Lung (tissue), 17 donors: ENCODE measurements at places on chromosomes 2 and 18. TPM values are rescaled to one million over a fixed set of nuclear protein-coding genes. Genes with fewer than 3 reads are reported as not detected.

GRCh38 chr18:31646332-31647126 lies 37.9 kb downstream of the B4GALT6 start:
- peaks cover 37% of the 10 kb centered on the region for H3K4me1 ChIP-seq
- peak; percentile 62 for DNase-seq
- H3K27ac ChIP-seq = no peak overlapping the region

GRCh38 chr18:50461251-50461650 lies 86.4 kb downstream of the SKA1 start:
- no peaks in the 10 kb centered on the region for H3K27me3 ChIP-seq
- no peak overlapping the region for H3K4me3 ChIP-seq
- H3K4me1 ChIP-seq = no peaks in the 10 kb centered on the region
- no peaks in the 10 kb centered on the region for H3K36me3 ChIP-seq

- DNase-seq = no peak
- H3K4me1 ChIP-seq = peaks cover 9% of the 10 kb centered on the region
- no peak overlapping the region for H3K4me3 ChIP-seq
- H3K36me3 ChIP-seq = no peaks in the 10 kb centered on the region
Observed at GRCh38 chr18:73684647-73685046, 463.0 kb downstream of the FBXO15 start.

DNA sequence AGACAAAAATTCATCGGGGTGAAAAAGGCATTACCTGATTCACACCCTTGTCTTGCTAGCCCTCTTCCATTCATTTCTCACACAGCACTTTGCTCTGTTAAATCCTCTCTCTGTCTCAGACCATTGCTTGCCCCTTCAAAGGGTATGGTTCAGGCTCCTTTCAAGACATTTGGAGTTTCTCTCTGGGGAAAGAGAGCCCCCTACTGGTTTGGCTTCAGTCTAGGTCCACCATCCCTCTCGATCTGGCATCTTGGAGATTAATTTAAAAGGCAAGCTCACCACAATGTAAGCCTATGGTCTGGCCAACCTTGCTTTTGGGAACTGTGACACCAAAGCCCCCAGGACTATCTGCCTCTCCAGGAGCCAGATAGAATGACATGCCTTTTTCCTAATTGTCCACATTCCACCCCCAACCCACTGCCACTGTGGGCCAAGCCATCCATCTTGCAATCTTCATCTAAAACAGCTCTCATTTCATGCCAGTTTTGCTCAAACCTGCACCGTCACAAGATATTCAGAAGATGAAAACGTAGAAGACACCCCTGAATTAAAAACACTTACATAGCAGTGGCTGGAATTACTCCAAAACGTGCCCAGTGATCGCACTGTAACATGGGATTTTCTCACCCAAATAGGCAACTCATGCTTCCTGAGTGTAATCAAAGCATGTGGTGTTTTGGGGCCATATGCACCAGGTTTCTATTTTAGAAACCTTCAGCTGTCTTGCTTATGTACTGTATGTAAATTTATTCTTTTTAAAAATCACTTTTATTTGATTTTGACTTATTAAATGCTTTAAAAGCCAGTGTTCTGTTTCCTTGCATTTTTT lies 93.9 kb downstream of the FARSB start:
- H3K4me1 ChIP-seq = no peaks in the 10 kb centered on the region
- no peak overlapping the region for H3K27ac ChIP-seq
- peak; percentile 88 for DNase-seq
- H3K27me3 ChIP-seq = no peaks in the 10 kb centered on the region
- H3K4me3 ChIP-seq = no peak overlapping the region
- H3K36me3 ChIP-seq = no peaks in the 10 kb centered on the region

- H3K36me3 ChIP-seq = peaks cover 16% of the 10 kb centered on the region
- no peak overlapping the region for H3K4me3 ChIP-seq
- peaks cover 75% of the 10 kb centered on the region for H3K4me1 ChIP-seq
- H3K27ac ChIP-seq = peak overlapping the region; percentile 95
Observed at GRCh38 chr2:27072920-27073319, 1.5 kb upstream of the OST4 start.

DNA sequence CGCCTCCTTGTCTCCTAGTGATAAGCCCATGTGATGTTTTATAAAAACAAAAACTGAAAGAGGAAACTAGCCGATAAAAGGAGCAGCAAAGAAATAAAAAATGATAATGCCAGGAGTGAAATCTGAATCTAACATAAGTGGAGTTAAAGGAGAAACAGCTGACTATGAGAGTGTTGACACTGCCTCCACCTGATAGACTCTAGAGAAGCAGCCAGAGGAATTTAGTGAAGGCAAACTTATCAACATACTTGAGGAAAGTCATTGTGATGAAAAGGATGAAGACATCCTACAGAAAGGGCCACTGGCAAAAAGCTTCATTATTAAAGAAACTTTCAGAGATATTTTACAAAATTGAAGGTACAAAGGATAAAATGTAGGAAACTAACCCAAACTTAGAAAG lies 1.9 kb downstream of the M1AP start:
- no peaks in the 10 kb centered on the region for H3K36me3 ChIP-seq
- H3K27ac ChIP-seq = no peak overlapping the region
- DNase-seq = peak; percentile 21
- no peak overlapping the region for H3K4me3 ChIP-seq

DNA sequence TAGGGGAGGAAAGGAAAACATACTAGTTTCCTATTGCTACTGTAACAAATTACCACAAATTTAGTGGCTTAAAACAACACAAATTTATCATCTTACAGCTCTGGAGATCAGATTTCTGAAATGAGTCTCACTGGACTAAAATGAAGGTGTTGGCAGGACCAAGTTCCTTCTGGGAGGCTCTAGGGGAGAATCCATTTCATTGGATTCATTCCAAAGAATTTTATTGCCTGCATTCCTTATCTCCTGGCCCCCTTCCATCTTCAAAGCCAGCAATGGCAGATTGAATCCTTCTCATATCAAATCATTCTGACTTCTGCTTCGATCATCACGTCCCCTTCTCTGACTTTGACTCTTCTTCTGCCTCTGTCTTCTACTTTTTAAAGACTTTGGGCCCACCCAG lies 250.9 kb downstream of the IRS1 start:
- no peaks in the 10 kb centered on the region for H3K27me3 ChIP-seq
- no peak overlapping the region for H3K27ac ChIP-seq
- H3K36me3 ChIP-seq = no peaks in the 10 kb centered on the region
- H3K4me3 ChIP-seq = no peak overlapping the region
- peak; percentile 53 for DNase-seq
- H3K4me1 ChIP-seq = peaks cover 10% of the 10 kb centered on the region

- no peak overlapping the region for H3K27ac ChIP-seq
- peaks cover 2% of the 10 kb centered on the region for H3K4me1 ChIP-seq
- H3K36me3 ChIP-seq = no peaks in the 10 kb centered on the region
- no peak for DNase-seq
Observed at GRCh38 chr2:68653034-68653433, 9.7 kb downstream of the PROKR1 start.

DNA sequence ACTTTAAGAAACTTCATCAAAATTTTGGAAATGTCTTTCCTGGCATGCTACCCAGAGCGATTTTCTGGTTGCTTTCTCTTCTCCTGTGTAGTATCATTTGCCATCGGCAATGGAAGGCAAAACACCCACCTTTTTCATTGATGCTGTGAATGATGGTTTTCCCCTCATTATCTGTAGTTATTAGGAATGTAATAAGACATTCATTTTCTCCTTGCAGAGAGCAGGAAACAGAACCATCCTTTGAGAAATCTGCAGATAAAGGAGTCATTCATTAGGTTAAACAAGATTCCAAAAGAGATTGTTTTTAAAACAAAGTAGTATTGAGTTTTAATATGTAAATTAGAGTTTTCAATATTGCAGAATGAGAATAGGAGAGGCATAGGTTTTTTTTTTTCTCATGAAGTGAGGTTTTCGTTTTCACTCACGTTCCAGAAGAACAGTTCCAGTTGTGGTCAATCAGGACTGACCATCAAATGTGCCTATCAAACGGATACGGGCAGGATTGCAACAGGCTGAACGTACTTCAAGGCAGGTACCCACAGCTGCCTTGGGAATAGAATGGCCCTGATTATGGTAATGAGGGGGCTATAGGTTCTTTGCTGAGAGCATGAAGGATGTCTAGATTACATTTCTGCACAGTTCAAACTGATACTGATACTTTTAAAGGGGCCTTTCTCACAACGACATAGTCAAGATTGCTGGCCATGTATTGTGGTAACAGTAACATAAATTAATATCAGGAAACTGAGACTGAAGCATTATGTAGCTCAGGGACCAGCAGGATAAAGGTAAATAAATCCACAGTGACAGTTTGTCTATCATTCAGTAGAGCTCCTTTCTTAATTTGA lies 49.8 kb upstream of the PLA2R1 start:
- no peaks in the 10 kb centered on the region for H3K4me1 ChIP-seq
- no peaks in the 10 kb centered on the region for H3K27me3 ChIP-seq
- H3K27ac ChIP-seq = no peak overlapping the region
- no peak overlapping the region for H3K4me3 ChIP-seq

DNA sequence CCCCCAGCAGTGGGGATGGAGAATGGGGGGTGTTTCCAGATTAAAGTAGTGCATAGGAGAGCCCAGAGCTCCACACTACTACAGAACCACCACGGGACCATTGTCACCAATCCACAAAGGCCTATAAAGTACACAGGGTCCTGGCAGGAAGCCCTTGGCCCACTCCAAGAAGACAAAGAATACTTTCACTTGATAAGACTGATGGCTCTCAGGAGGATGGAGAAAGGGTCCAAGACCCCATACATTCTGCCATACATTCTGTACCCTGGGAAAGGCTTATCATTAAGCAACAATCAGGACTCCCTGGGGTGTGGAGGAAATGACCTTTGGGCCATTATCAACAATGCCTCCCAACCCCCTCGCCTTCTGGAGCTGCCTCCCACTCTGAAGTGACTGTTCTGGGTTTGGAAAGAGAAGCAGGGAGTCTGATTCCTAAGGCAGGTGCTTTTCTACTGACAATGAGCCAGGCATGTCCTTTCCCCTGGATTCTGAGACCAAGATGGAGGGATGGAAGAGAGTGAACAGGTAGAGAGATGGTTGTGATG lies 85.4 kb downstream of the XDH start:
- DNase-seq = no peak
- no peak overlapping the region for H3K4me3 ChIP-seq
- H3K27me3 ChIP-seq = no peaks in the 10 kb centered on the region

DNA sequence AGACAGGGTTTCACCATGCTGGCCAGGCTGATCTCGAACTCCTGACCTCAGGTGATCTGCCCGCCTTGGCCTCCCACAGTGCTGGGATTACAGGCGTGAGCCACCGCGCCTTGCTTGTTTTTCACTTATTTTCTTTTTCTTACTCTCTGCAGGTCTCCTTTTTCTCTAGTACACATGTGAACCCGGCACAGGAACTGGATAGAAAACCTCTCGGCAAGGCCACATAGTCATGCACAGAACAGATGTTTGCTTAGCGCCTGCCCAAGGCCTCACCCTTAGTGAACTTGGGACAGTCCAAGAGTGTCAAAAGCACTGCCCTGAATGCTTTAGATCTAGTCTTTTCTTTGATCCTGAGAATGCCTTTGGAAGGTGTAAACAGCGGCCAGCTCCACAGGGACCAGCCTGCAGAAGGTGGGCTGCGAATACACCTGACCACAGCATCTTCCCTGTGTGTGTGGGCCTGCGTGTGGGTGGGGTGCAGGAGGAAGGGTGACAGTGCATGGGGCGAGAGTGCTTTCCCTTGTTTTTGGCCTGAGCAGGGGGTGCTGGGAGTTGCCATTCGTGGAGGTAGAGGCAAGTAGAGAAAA lies 27.0 kb downstream of the IMPA2 start:
- H3K27ac ChIP-seq = no peak overlapping the region
- H3K4me3 ChIP-seq = no peak overlapping the region
- no peaks in the 10 kb centered on the region for H3K27me3 ChIP-seq
- H3K4me1 ChIP-seq = peaks cover 5% of the 10 kb centered on the region

GRCh38 chr2:149651229-149651628 lies 63.7 kb upstream of the MMADHC start:
- H3K27ac ChIP-seq = no peak overlapping the region
- no peak overlapping the region for H3K4me3 ChIP-seq
- no peaks in the 10 kb centered on the region for H3K36me3 ChIP-seq
- no peak for DNase-seq
- H3K4me1 ChIP-seq = peaks cover 16% of the 10 kb centered on the region

DNA sequence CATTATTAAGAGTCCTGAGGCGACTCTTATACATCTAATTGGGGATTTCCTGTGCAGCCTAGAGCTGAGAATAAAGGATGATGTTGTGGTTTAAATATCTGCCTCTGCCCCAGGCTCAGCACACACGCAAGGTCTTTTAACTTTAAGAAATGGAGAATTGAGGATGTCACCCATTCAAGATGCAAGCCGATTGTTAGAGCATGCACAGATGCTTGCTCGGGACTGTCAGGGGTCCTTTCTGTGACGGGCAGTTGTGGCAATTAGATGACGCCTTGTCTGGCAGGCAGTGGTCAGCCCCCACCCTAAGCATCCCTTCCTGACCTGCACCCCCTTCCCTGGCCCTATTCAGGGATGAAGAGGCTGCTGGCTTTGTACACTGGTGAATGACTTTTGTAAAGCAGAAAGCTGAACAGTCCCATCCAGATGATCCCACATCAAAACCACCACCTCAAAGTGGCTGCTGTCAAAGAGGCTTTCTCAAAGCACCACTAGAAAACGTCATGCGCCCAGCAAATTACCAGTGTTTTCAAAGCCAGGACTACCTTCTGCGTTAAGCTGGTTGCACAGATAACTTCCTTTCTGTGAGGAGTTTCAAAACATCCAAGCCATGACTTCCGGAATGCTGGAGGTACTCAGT lies 23.7 kb downstream of the FAM178B start:
- H3K27ac ChIP-seq = no peak overlapping the region
- no peak for DNase-seq
- no peak overlapping the region for H3K4me3 ChIP-seq

DNA sequence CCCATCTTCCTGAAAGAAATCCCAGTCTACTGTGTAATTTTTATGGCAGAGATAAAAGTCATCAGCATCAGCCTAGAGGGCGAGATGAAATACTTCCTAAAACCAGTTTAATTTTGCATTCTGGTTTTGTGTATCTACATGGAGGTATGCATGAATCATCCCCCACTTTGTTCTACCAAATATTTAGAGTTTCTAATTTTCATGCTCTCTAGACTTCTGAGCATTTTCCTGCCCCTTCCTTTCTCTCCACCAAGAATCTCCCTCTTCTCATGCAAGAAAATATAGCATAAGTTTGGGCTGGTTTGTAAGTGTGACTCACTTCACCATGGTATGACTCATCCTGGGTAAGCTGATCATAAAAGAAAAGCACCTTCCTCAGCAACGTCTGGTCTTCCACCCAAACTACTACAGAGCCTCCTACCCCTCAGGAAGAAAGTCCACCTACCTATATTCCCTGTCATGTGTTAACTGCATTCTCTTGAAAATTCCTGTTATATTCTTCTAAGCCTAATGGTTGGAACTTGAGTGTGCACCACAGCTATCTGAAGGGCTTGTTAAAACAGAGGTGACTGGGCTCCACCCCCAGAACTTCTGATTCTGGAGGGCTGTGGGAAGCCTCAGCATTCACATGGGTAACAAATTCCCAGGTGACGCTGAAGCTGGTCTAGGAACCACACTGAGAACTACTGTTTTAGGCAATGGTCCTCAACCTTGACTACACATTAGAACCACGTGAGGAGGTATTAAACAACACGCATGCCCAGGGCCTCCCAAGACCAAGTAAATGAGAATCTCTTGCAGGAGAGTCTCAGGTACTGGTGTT lies 37.4 kb upstream of the RAPGEF4 start:
- H3K36me3 ChIP-seq = no peaks in the 10 kb centered on the region
- H3K4me1 ChIP-seq = peaks cover 2% of the 10 kb centered on the region
- H3K27ac ChIP-seq = no peak overlapping the region
- no peak for DNase-seq
- no peak overlapping the region for H3K4me3 ChIP-seq

EPHA4 gene
- 28.8 TPM for total RNA-seq

SERPINB5 gene
- total RNA-seq = 0.37 TPM

CCNYL1 gene
- total RNA-seq = 11.1 TPM

TRIP12 gene
- 358 TPM for total RNA-seq

OR6B2 gene
- not detected for total RNA-seq
